ENCODE measurements at places on chromosomes 5 and 9. TPM values are rescaled to one million over a fixed set of nuclear protein-coding genes. Genes with fewer than 3 reads are reported as not detected.

- no peak overlapping the region for H3K4me3 ChIP-seq
- H3K27ac ChIP-seq, result peak overlapping the region; percentile 50
- peaks cover 39% of the 10 kb centered on the region for H3K4me1 ChIP-seq
- H3K36me3 ChIP-seq, result peaks cover 54% of the 10 kb centered on the region
- H3K27me3 ChIP-seq, result no peaks in the 10 kb centered on the region
Measured at GRCh38 chr5:112869948-112870347, 8.9 kb downstream of the SRP19 start.

DNA sequence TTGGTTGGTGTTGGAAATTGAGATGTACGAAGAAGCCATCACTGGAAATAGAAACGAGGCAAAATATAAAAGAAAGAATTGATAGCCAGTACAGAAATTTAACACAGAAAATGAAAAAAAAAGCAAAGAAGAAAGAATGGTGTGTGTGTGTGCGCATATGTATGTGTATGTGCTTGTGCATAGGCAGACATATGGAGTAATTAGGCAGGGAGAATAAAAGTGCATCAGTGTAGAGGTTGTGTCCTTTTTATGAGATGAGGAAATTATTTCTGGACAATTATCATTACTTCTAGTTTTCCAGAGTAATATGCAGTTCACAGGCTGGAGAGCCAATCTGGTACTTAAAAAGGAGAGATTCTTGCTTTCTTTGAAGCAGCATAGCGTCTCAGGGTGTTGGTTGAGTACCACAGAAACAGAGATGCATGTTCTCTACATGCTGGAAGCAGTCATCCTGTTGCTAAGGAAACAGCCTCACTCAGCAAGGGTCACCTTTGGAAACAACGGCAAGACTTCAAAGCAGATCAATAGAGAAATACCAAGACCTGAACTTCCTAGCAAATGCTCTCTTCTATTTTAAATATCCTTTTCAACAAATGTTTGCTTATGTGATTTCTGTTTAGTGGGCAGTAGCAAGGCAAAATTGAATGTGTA, 172.7 kb downstream of the TAF11L14 start:
- no peak for DNase-seq
- H3K27me3 ChIP-seq, result no peaks in the 10 kb centered on the region
- no peak overlapping the region for H3K27ac ChIP-seq
- no peaks in the 10 kb centered on the region for H3K4me1 ChIP-seq
- H3K4me3 ChIP-seq, result no peak overlapping the region
- no peaks in the 10 kb centered on the region for H3K36me3 ChIP-seq

GRCh38 chr5:157948738-157949410, 89.9 kb upstream of the CLINT1 start:
- H3K27ac ChIP-seq, result no peak overlapping the region
- H3K4me1 ChIP-seq, result peaks cover 4% of the 10 kb centered on the region
- no peak overlapping the region for H3K4me3 ChIP-seq
- peaks cover 6% of the 10 kb centered on the region for H3K27me3 ChIP-seq
- DNase-seq, result peak; percentile 90

DNA sequence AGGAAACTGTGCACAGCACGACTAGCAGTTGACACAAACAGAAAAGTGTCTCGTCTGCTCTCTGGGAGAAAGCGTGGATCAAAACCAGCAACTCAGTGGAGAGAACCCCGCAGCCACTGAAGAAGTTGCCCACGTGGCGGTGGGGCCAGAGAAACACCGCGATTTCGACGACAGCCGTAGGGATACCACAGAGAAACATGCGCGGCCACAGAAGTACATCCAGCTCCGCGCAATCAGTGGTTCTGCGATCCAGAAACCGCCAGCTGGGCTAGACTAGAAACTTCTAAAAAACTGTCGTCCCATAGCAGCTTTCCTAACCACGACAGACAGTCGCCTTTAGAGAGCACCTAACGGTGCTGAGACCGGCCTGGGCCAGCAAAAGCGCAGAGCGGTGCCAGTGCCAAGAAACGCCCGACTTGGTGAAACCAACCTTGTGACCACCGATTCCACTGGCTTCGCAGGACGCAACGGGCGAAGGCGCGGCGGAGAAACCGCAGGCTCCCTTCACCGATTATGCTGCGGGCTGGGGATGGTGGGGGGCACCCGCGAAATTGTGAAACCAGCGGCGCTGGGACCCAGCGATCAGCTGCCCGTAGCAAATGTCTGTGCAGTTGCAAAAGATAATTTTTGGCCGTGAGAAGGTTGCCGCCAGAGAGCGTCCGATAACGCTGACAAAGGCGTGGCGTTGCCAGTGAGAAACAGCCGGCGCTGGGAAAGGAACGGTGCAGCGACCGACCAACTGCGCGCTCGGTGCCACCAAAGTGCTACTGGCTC, 2.7 kb upstream of the ANXA2R start:
- H3K36me3 ChIP-seq, result peaks cover 13% of the 10 kb centered on the region
- peak overlapping the region; percentile 81 for H3K4me3 ChIP-seq
- H3K27ac ChIP-seq, result peak overlapping the region; percentile 98
- DNase-seq, result peak; percentile 88
- H3K4me1 ChIP-seq, result peaks cover 33% of the 10 kb centered on the region

PCDH12 gene
- 0.31 TPM for total RNA-seq

GRCh38 chr5:6833406-6833805, 120.2 kb downstream of the TENT4A start:
- H3K36me3 ChIP-seq, result no peaks in the 10 kb centered on the region
- DNase-seq, result no peak
- no peak overlapping the region for H3K27ac ChIP-seq
- H3K4me1 ChIP-seq, result peaks cover 27% of the 10 kb centered on the region
- H3K4me3 ChIP-seq, result no peak overlapping the region
- H3K27me3 ChIP-seq, result peaks cover 3% of the 10 kb centered on the region

DNA sequence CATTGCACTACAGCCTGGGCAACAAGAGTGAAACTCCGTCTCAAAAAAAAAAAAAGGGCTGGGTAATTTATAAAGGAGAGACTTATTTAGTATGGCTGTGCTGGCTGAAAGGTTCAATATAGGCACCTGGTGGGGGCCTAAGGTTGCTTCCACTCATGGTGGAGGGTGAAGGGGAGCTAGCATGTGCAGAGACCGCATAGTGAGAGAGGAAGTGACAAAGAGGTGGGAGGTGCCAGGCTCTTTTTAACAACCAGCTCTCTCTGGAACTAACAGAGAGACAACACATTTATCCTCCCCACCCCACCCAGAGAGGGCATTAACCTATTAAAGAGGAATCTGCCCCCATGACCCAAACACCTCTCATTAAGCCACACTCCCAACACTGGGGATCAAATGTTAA, 28.9 kb upstream of the SERINC5 start:
- DNase-seq, result peak; percentile 70
- H3K27ac ChIP-seq, result peak overlapping the region; percentile 90

GRCh38 chr5:17258431-17258830, 41.0 kb downstream of the BASP1 start:
- no peaks in the 10 kb centered on the region for H3K36me3 ChIP-seq
- H3K27ac ChIP-seq, result no peak overlapping the region
- no peak overlapping the region for H3K4me3 ChIP-seq
- DNase-seq, result no peak
- H3K4me1 ChIP-seq, result no peaks in the 10 kb centered on the region

DNA sequence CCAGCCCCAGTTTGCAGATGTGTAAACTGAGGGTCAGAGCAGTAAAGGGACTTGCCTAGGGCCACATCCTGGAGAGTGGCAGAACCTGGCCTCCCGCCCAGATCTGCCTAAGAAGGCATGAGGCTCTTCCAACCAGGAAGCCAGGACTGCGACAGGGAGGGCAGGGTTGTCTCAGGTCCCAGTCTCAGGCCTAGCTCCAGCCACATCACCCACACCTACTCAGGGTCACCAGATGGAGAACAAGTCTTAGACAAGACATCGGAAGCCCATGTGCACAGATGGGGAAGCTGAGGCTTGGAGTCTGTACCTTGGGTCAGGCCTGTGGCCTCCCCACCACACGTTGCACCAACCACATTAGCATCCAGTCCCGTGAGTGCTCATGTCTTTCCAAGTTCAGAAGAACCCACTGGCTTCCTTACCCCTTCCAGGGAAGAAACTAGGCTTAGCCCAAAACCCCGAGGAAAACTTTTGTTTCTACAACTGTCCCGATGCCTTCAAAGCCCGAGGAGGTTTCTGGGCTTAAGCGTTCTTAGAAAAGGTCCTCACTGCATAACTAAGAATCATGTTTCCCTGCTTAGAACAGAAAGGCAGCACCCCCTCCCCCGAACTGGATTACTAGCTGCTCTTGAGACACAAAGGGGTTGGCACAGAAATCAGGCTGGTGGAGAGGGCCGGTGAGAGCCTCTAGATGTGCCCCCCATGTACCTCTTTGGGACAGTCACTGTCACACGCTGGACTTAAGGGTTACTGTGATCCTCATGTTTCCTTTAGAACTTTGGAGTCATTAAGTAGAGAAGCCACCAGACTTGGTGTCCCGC, 2.2 kb downstream of the FAM78A start:
- no peaks in the 10 kb centered on the region for H3K27me3 ChIP-seq
- peak; percentile 52 for DNase-seq
- peaks cover 59% of the 10 kb centered on the region for H3K36me3 ChIP-seq
- peaks cover 32% of the 10 kb centered on the region for H3K4me1 ChIP-seq

GRCh38 chr9:78214492-78214891, 21.4 kb upstream of the CEP78 start:
- H3K27me3 ChIP-seq, result no peaks in the 10 kb centered on the region
- DNase-seq, result no peak
- no peak overlapping the region for H3K27ac ChIP-seq
- H3K4me1 ChIP-seq, result peaks cover 35% of the 10 kb centered on the region

SLC27A6 gene
- not detected for total RNA-seq

- no peak overlapping the region for H3K27ac ChIP-seq
- H3K36me3 ChIP-seq, result no peaks in the 10 kb centered on the region
- peaks cover 3% of the 10 kb centered on the region for H3K4me1 ChIP-seq
- peaks cover 2% of the 10 kb centered on the region for H3K27me3 ChIP-seq
Measured at GRCh38 chr9:530681-531080, 310.8 kb upstream of the DMRT1 start.

BHMT2 gene
- not detected for total RNA-seq

SPACA9 gene
- total RNA-seq, result 1.9 TPM

GRCh38 chr9:132937463-132937901, 6.9 kb downstream of the TSC1 start:
- H3K27me3 ChIP-seq, result no peaks in the 10 kb centered on the region
- peaks cover 8% of the 10 kb centered on the region for H3K4me1 ChIP-seq
- H3K36me3 ChIP-seq, result peaks cover 6% of the 10 kb centered on the region
- DNase-seq, result no peak
- H3K27ac ChIP-seq, result no peak overlapping the region

ARL14EPL gene
- not detected for total RNA-seq

- no peak overlapping the region for H3K4me3 ChIP-seq
- no peak for DNase-seq
- no peaks in the 10 kb centered on the region for H3K27me3 ChIP-seq
- H3K27ac ChIP-seq, result no peak overlapping the region
- no peaks in the 10 kb centered on the region for H3K4me1 ChIP-seq
Measured at GRCh38 chr5:51908215-51908614, 525.0 kb downstream of the ISL1 start.

TCF7 gene
- total RNA-seq, result 50.3 TPM

- peaks cover 1% of the 10 kb centered on the region for H3K36me3 ChIP-seq
- H3K27me3 ChIP-seq, result no peaks in the 10 kb centered on the region
- no peak for DNase-seq
- H3K4me3 ChIP-seq, result no peak overlapping the region
- no peak overlapping the region for H3K27ac ChIP-seq
Measured at GRCh38 chr5:131245312-131245711, 18.5 kb upstream of the CDC42SE2 start.

Measured in activated CD8-positive, alpha-beta T cell treated with anti-CD3 and anti-CD28 coated beads for 36 hours (primary cell).